HFFc6 (cell line): ENCODE measurements at places on chromosomes 5 and 9. TPM values are rescaled to one million over a fixed set of nuclear protein-coding genes. Genes with fewer than 3 reads are reported as not detected.

- no peak for DNase-seq
These were observed 3.3 kb upstream of the SLC6A3 start for GRCh38 chr5:1448511-1449011.

GRCh38 chr9:95425910-95426551 is 90.7 kb downstream of the PTCH1 start:
- no peak for DNase-seq

DNA sequence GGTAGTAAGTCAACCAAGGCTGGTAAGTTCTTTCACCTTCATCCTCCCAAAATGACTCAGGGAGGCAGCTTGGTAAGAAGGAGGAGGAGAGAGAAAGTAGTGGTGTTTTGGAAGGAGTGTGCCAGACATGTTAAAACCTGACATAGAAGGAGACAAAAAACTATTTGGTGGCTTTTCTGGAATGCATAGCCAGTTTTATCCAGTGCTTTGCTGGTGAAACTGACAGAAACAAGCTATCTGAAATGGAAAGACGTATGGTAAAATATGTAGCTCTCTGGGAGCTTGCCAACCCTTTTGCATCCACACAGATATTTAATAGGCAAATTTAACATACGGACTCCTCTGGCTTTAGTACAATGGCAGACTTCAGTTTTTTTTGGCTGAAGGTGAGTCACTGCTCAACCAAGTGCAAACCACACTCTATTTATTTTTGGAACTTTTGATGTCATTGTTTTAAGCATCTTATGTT is 45.4 kb downstream of the RAB14 start:
- DNase-seq: peak; percentile 76

GRCh38 chr5:88889189-88890069 is 6.4 kb upstream of the MEF2C start:
- no peak for DNase-seq

DNA sequence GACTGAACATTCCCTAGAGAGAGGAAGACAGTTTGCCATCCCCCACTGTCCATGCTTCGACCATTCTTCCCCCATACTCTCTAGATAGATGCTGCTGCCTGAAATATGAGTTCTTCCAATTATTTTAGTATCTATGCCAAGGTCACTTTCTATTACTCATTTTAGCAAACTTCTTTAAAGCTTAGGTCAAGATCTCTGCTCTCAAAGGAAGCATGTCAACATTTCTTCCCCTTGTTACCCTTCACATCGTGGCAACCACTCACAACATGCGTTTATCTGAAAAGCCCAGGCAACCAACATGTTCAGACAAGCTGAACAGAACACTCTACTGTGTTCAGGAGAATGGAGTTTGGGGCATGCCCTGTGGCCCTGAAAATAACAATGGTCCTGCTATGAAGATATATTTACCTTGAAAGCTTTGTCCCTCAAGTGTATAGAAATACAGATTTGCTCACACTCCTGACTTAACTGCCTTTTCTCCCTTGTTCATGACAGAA is 138.4 kb upstream of the KIF2A start:
- DNase-seq: no peak

GRCh38 chr5:7516253-7516652 is 120.3 kb downstream of the ADCY2 start:
- DNase-seq: no peak

DNA sequence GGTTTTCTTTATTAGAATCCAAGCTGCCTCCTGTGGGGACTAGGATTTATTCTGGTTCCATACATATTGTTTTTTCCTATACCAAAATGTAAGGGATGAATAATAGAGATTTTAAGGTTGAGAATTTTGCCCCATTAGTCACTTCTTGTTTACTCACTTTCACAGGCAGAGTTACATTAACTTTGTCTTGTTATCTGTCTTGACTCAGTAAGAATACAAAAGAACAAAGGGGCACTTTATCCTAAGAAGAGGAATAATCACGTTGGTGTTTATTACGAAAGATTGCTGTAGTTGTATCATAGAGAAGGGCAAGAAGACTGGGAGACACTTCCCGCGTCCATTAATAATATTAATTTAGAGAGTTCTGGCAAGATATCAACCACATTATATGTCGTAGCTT is 599.7 kb upstream of the FTMT start:
- DNase-seq: no peak

- no peak for DNase-seq
These were observed 11.8 kb downstream of the NREP start for GRCh38 chr5:111745075-111745739.

DNA sequence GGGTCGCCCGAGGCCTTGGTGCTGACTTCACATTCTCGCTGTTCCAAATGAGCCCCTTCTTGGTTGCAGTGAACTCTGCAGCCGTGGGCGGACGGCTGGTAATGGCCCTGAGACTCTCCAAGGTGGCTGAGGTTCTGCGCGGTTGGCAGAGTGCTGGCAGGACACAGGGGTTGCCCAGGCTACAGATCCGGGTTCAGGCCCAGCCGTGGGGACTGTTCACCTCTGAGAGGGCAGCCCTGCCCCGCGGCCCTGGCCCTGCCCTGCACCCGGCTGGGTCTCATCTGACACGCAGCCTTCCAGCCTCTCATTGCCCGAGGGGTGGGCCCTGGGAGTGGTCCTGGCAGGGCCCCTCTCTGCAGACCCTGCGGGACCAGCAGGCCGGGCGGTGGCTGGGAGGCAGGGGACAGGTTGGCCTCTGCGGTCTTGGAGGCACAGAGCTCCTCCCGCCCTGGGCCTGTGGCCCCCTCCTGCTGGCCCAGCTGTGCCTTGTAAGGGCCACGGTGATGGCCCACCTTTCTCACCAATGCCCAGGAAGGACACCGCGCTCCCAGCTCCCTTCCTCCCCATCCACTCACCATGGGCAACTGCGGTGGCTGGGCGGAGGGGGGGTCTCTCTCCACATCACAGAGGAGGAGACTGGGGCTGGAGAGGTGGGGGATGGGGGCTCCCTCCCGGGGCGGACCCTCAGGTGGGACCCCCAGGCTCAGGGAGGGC is 51.6 kb downstream of the AHRR start:
- DNase-seq: no peak

DNA sequence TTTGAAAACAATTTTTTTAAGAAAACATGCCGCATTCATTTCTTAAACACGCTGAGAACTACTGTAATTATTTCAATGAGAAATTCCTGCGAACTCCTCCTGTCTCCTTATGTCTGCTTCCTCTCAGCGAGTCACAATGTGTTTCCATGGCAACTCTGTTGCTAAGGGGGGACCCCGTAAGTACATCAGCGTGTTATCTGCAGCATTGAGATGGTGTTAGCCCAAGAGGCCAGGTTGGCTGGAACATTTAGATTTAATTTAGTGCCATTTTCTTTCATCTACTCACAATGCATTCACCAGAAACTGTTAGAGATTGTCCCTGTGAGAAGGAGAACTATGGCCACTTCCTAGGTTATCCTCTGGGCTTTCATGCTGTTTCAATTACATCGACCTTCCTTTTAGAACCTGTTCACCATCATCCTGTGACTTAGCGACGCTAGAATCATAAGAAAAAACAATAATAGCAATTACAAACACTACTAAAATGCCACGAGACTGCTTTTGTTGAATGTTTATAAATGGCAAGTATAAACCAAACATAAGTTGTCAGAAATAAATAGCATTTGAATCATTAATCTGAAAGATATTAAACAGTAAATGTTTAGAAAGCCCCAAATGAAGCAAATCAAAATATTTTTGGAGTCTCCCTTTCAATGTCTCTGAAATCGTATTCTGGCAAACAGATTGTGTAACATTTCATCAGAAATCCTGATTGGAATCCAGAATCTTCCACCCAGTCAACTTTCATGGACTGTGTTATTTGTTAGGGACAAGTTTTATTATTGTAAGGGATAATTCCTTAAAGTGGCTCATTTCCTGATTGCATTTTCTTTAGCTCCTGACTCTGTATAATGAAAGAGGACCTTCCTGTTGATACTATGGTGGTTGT is 39.7 kb upstream of the SHC3 start:
- DNase-seq: no peak

DNA sequence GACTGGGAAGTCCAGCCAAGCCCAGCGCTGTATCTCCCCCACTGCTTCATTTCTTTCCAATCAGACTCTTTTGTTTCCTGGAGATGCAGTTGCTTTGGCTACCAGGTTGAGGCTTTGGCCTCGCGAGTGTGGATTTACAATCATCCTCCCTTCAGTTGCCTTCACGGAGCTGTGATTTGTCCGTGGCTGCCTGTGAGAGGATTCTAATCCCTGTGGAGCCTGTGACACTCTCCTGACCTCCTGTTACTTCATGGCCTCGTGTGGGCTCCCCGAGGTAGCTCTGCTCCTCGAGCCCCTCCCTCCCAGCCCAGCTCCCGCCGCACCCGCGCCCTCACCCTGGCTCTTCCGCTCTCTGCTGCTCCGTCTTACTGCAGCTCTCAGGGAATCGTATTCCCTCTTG is 107.2 kb upstream of the STC2 start:
- DNase-seq: no peak

DNA sequence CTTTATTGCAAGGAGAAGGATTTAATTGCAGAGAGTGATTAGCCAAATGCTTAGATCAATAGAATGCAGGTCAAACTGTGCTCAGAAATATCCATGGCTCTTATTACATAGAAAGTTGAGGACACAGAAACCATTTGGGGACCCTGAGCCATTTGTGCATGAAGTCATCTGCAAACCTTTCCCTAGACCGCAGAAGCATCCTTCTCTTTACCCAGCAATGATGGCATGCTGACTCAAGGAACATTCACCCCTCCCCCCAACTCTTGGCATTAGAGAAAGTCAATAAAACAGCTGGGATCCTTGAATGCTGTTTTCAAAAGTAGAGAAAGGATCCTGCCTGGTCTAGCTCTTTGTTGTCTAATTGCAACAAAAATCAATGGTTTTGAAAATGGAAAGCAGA is 73.5 kb downstream of the PPP2R2B start:
- no peak for DNase-seq

DNA sequence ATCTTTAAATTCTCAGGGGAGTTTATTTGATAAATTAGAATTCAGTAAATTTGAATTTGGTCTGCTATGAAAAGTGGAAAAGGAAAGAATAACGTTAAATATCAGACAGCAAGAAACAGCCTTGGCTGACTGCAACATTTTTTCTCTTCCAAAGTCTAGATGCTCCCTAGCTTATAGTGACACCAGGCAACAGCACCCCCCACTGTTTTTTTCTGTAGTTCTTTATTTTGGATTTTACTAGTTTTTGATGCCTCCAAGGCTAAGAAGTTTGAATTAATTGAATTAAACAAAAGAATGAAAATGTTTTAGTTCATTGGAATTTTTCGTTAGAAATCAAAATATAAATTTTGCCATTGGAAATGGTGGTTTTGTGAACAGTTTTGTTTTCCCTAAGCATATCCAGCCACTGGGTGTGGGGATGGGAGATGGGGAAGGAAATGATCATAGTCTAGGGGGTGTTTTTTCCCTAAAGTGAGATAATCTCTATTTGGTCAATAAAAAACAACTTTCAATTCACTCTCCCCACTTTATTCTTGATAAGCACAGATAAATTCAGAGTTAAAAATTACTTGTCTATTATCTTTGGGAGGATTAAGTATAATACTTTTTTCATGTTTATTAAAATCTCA is 199.3 kb upstream of the CD180 start:
- DNase-seq: no peak

GRCh38 chr9:128787659-128788058 is 606 bp downstream of the TBC1D13 start:
- no peak for DNase-seq

Gene ARSI
- 4.6 to 6.5 TPM (median 5.8 TPM) in 3 replicates for total RNA-seq

Gene ADAMTS12
- 48.1 to 51.1 TPM (median 48.4 TPM) in 3 replicates for total RNA-seq

Gene HSD17B3
- total RNA-seq: not detected in 3 replicates

Gene SOHLH1
- not detected in 3 replicates for total RNA-seq

Gene ZNF782
- total RNA-seq: 1.9 to 3.1 TPM (median 2.2 TPM) in 3 replicates

Gene GABRA1
- total RNA-seq: not detected in 3 replicates

Gene CNTFR
- total RNA-seq: not detected in 3 replicates

Gene SAXO1
- not detected in 3 replicates for total RNA-seq
